H7 (cell line): ENCODE measurements at places on chromosomes 4 and X. TPM values are rescaled to one million over a fixed set of nuclear protein-coding genes. Genes with fewer than 3 reads are reported as not detected.

Gene CCDC149
- 1.4 and 1.7 TPM in 2 replicates for total RNA-seq

Gene SMIM31
- total RNA-seq: not detected in 2 replicates

Gene SMIM20
- total RNA-seq: 55.3 and 81.1 TPM in 2 replicates

Gene SH3BGRL
- total RNA-seq: 51.7 and 65.3 TPM in 2 replicates

Gene MSANTD1
- 0.07 and 0.24 TPM in 2 replicates for total RNA-seq

Gene SHISA3
- total RNA-seq: 1.6 and 2.2 TPM in 2 replicates

Gene TDO2
- not detected in 2 replicates for total RNA-seq

Gene GIMD1
- total RNA-seq: not detected in 2 replicates

Gene PCDH18
- 26.7 and 35.6 TPM in 2 replicates for total RNA-seq

Gene FAM47E
- total RNA-seq: 0.17 and 1.4 TPM in 2 replicates

Gene CFAP299
- not detected in 2 replicates for total RNA-seq

Gene POU3F4
- 0.37 and 0.52 TPM in 2 replicates for total RNA-seq

Gene ZNF595
- total RNA-seq: 0.17 TPM in 1 of 2 replicates, not detected in the other

Gene NEK1
- 3.3 and 4.7 TPM in 2 replicates for total RNA-seq

Gene PPBP
- total RNA-seq: not detected in 2 replicates

Gene MAGED4
- total RNA-seq: 54.0 and 69.7 TPM in 2 replicates

Gene CT45A2
- not detected in 2 replicates for total RNA-seq

Gene TLR10
- not detected in 2 replicates for total RNA-seq

Gene TCEAL2
- total RNA-seq: 3.2 and 7.5 TPM in 2 replicates

Gene P2RY8
- total RNA-seq: 0.03 and 0.15 TPM in 2 replicates

Gene ASMT
- 0.14 and 0.44 TPM in 2 replicates for total RNA-seq

Gene GLRA3
- total RNA-seq: 0.04 and 0.28 TPM in 2 replicates

Gene SLC10A4
- total RNA-seq: 1.3 and 1.5 TPM in 2 replicates

Gene ERVMER34-1
- total RNA-seq: 3.4 and 5.1 TPM in 2 replicates

Gene FAT1
- 83.9 and 108 TPM in 2 replicates for total RNA-seq

Gene CA5B
- 4.9 and 5.4 TPM in 2 replicates for total RNA-seq

Gene ANOS1
- total RNA-seq: 69.3 and 70.8 TPM in 2 replicates

Gene ATP2B3
- not detected in 2 replicates for total RNA-seq

Gene SSX2B
- total RNA-seq: 0.10 TPM in 1 of 2 replicates, not detected in the other
